ENCODE measurements at places on chromosomes 2 and 18. TPM values are rescaled to one million over a fixed set of nuclear protein-coding genes. Genes with fewer than 3 reads are reported as not detected.

GRCh38 chr2:63692002-63692606 lies 103.3 kb downstream of the MDH1 start:
- peak; percentile 36 for DNase-seq

- peak; percentile 40 for DNase-seq
Observed at GRCh38 chr2:189498205-189498604, 56.9 kb downstream of the WDR75 start.

- DNase-seq: peak; percentile 85
Observed at GRCh38 chr18:48997985-48998831, 47.4 kb upstream of the SMAD7 start.

DNA sequence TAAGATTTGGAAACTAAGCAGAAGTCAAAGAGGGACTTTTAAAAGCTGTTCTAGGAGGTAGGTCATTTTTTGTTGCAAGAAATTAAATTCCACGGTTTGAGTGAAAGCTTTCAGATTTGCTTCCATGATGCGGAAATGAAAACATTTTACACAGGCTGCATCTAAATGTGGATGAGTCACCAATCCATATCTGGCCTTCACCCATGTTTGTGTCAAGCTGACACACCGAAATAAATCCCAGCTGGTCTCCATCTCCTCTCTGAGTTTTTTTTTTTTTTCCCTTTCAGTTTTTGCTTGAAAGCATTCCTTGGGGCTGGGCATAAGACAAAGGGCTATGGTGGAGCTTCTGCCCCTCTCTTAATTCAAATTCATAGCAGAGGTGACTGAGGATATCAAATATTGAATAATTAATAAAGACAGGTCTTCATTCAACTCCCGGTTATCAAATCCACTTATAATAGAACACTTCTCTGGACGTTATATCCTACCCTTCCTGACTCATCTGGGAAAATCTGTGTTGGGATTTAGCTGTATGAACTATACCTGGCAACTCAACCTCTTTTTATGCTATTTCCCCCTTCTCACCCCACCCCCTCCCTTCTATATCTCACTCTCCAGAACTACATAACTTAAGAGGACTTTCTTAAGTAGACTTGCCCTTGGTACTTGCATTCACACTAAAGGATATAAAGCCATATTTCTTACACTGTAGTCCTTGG lies 558.3 kb upstream of the GCFC2 start:
- DNase-seq: peak; percentile 9

GRCh38 chr2:130760754-130761751 lies 5.7 kb downstream of the AMER3 start:
- DNase-seq: no peak

GRCh38 chr18:47150824-47151366 lies 595 bp upstream of the HDHD2 start:
- DNase-seq: no peak

DNA sequence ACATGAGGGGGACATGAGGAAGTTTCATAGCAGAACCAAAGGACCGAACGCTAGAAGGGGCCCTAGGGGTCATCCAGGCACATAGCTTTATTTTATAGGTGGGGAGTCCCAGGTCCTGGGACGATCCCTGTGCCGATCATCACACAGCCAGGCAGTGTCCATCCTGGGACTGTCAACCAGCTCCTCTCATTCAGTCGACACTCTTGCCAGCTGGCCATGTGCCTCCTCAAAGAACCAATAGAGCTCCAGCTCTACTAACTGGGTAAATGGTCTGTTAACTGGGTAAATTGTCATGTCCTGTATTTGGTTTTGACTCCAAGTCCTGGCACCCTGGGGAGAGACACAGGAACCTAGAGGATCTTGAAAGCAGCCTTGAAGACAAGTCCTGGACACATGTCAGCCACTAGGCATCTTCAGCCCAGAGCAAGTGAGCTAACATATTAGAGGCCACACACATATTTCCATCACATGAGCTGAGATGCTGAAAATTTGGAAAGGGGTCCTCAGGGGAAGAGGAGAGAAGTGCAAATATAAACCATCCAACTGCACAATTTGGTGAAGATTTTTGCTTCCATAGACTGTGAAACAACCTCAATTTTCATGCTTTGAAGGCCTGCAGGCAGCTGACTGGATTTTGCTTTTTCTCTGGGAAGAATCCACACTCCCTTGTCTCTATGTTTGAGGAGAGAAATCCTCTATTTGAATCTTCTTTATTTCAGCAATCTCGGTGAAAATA lies 361.1 kb upstream of the SLC14A2 start:
- no peak for DNase-seq

- DNase-seq: peak; percentile 53
Observed at GRCh38 chr18:55633032-55633431, 45.0 kb upstream of the TCF4 start.

- peak; percentile 76 for DNase-seq
Observed at GRCh38 chr2:229133155-229133772, 137.8 kb downstream of the PID1 start.

DNA sequence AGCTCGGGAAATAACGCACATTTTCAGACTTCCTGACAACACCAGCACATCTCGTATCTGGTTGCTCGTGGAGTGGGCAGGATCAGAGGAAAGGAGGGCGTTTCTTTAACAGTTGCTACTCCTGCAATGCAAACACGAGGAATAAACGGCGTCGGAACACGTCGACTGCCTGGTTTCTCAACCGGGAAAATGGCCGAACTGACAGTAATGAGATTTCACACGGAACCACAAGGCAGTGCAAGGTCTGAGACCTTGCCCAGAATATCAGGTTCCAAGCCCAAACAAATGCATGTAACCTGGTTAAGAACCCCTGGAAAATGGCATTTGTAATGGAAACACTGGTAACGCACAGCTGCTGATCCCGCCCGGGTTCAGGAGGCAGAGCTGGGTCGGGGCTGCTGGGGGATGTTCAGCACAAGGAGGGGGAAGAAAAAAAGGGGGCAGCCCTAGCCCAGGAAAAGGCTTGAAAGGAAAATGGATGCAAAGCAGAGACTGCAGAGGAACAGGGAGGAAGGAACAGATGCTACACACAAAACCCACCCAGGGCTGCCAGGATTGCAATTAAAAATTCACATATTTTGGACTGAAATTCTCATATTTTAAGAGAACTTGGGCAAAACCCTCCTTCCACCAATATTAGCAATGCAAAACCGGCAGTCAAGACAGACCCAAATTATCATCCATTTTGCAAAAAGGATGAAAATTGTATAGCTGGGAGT lies 61.6 kb upstream of the KLHL29 start:
- DNase-seq: no peak

- DNase-seq: no peak
Observed at GRCh38 chr2:174580951-174581350, 16.7 kb downstream of the WIPF1 start.

DNA sequence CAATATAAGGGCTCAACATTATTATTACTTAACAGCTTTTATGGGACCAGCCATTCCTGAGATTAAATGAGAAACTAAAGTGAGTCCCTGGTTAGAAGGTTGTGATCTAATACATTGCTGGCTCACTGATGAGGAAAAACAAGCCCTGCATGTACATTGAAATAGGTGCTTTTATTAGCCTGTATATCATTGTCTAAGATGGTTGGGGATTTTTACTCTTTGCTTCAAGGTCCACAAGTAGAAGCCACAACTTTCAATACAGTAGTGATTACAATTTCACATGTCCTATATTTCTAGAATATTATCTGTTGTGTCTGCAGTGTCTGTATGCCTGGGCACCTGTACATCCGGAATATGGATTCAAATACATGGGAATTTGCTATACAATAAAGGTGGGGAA lies 104.1 kb upstream of the FZD5 start:
- no peak for DNase-seq

GRCh38 chr2:179218848-179219594 lies 45.6 kb downstream of the SESTD1 start:
- DNase-seq: peak; percentile 91

DNA sequence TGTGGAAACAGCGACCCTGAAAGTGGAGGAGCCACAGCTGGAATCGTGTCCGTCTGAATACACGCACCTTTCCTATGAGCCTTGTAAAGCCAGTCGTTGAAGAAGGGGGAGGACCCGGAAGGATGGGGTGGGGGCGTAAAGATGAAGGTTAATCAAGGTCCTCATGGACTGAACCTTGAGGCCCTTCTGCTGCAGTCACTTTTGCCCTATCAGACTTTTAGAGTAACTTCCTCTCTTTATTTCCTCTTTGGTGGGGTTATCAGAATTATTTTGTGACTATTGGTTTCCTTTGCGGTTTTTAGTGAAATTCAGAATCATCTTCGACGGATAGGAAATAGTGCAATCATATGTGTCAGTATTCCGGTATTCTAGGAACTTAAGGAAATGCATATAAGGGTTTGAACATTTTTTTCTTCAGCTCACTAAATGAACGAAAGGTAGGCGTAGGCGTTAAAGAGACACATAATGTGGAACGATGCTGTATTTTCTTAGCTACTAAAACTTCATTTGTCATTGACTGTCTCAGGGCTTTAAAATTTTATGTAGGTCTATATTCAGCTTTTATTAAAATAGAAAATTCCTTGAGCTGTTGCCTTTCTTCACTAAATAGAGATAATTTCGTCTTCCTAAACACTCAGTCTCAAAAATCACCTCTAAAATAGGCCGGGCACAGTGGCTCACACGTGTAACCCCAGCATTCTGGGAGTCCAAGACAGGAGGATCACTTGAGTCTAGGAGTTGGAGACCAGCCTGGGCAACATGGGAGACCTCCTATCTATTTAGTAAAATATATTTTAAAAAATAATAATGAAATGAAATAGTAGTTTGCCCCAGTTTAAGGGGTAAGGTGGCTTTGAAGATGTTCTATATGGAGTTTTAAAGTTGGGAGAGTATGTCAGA lies 1.4 kb upstream of the YES1 start:
- no peak for DNase-seq

DNA sequence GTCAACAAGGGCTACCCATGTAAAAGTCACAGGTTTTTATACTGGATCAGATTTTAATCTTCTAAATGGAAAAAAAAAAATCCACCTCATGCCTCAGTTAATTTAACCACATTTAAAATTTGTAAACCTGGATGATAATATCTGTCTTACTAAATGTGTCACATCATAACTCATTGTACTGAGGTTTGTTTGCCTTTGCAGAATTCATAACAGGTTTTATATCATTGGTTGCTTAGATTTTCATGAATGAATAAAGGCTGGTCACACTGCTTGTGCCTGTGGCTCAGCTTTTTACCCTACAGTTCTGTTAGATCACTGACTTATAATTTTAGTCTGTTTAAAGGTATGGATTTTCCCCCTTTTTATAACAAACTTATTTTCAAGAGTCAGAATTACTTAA lies 48.9 kb downstream of the PSMD14 start:
- DNase-seq: no peak

GRCh38 chr2:25777077-25777476 lies 101.2 kb downstream of the ASXL2 start:
- DNase-seq: no peak

- DNase-seq: no peak
Observed at GRCh38 chr2:173446722-173447121, 92.0 kb downstream of the CDCA7 start.

DNA sequence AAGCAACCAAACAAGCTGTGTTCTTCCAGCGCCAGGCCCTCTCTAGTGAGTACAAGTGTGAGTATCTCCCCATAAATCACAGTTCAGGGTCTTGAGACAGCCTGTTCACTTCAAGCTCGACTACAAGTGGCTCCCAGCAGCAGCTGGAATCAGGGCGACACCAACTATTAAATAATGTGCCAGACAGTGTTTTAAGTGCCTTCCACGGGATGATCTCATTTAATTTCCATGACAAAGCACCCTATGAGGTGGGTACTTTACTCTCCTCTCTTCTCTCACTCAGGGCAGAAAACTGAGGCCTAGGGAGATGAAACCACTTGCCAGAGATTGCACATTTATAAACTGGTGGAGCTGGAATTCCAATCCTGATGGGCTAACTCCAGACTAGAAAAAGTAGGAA lies 2.6 kb upstream of the FAM136A start:
- no peak for DNase-seq

DNA sequence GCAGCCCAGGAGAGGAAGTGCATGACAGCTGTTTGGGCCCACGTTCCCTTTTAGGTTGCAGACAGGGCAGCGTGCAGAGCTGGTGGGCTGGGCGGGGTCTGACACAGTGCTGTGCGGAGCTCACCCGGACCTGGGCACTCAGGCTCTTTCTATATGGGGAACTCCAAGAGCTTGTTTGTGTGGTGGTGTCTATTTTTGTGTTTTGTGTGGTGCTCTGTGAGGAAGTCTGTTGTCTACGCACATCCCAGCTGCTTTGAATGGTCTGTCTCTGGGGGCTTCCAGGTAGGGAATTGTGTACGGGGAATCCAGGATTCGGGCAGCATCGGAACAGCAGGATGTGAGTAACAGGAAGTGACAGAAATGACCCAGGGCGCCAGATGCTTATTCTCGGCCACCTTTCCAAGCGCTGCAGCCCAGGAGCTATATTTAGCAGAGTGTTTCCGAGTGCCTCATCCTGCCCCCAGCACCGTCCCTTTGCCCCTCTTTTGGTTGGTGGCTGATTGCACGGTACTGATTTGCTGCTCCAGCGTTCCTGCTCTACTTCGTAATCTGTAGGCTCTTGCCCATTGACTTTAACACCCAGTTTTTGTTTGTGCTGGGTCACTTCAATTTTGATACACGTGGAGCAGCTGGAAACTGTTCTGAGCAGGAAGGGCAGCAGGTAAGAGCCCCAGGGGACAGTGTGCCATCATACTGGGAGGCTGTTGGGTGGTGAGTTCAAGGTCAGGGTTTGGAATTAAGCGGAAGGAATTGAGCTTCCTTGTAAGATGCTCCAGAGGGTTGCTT lies 64.7 kb downstream of the DGKD start:
- peak; percentile 77 for DNase-seq

GRCh38 chr2:231714639-231715498 lies 6.5 kb downstream of the PTMA start:
- peak; percentile 23 for DNase-seq

DNA sequence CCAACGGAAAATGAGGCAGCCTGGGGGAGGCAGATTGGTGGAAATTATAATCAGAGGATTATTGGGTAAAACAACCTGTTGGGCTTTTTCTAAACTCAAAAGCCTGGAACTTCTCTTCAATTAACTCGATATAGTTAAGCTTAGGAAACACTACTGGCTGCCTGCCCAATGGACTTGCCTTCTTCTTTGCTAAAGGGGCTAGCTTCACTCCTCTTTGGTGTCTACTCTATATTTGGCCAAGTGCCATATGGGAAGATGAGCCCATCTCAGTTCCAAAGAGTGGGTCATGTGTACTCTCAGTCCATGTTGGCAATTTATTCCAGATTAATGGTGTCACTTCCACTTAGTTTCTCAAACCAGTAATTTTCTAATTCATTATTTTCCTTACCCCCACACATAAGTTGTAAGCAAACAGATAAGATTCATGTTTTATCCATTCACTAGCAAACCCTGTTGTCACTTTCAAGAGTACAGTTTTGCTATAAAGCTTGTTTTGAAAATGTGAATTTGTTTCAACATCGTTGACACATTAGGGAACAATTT lies 34.3 kb downstream of the DARS1 start:
- no peak for DNase-seq

The LHCGR gene
- not detected for total RNA-seq

The ACSL3 gene
- total RNA-seq: 377 TPM

The TUBA3E gene
- total RNA-seq: not detected

The CCNYL1 gene
- total RNA-seq: 5.4 TPM

The EFR3B gene
- 0.51 TPM for total RNA-seq

The EFHD1 gene
- total RNA-seq: not detected

The CYS1 gene
- total RNA-seq: 5.1 TPM

The SLC16A14 gene
- 5.6 TPM for total RNA-seq

The NDC80 gene
- total RNA-seq: 9.7 TPM

The SOCS6 gene
- total RNA-seq: 44.1 TPM

The ANKAR gene
- total RNA-seq: 10.5 TPM

The SERPINB4 gene
- not detected for total RNA-seq

The APOB gene
- total RNA-seq: under 0.01 TPM

The NOL4 gene
- not detected for total RNA-seq
